A549 treated with CpdA at 1 μM for 4 hours (cell line): ENCODE measurements at places on chromosomes 5 and 9. TPM values are rescaled to one million over a fixed set of nuclear protein-coding genes. Genes with fewer than 3 reads are reported as not detected.

Gene SLC6A19
- total RNA-seq: 0.02 TPM in 1 of 5 replicates, not detected in the others

Gene SPINK6
- 0.26 to 1.4 TPM (median 0.37 TPM) in 5 replicates for total RNA-seq

Gene WDR31
- total RNA-seq: 0.64 to 1.4 TPM (median 1.2 TPM) in 5 replicates

Gene RALGPS1
- 1.3 to 4.0 TPM (median 2.0 TPM) in 5 replicates for total RNA-seq

Gene PDE8B
- 0.82 to 1.7 TPM (median 1.6 TPM) in 5 replicates for total RNA-seq

Gene PTGES
- total RNA-seq: 91.2 to 108 TPM (median 93.1 TPM) in 5 replicates

Gene TTC1
- total RNA-seq: 66.2 to 78.4 TPM (median 67.0 TPM) in 5 replicates

Gene SLC46A2
- not detected in 5 replicates for total RNA-seq

Gene PCDHGC5
- total RNA-seq: 0.05 TPM in 1 of 5 replicates, not detected in the others

Gene AGXT2
- not detected in 5 replicates for total RNA-seq

Gene FCN2
- total RNA-seq: not detected in 5 replicates

Gene DPP7
- total RNA-seq: 71.6 to 131 TPM (median 112 TPM) in 5 replicates

Gene FBP2
- total RNA-seq: not detected in 5 replicates

Gene MBLAC2
- total RNA-seq: 2.0 to 3.0 TPM (median 2.8 TPM) in 5 replicates

Gene ADAMTSL1
- total RNA-seq: 0.07 to 0.18 TPM (median 0.07 TPM) in 3 of 5 replicates, not detected in the others

Gene ADGRV1
- 0.74 to 1.1 TPM (median 0.80 TPM) in 5 replicates for total RNA-seq

Gene IL9
- total RNA-seq: not detected in 5 replicates

Gene MARCOL
- not detected in 5 replicates for total RNA-seq

Gene ARHGEF28
- total RNA-seq: 13.3 to 16.6 TPM (median 14.9 TPM) in 5 replicates

Gene PLPPR1
- total RNA-seq: not detected in 5 replicates

Gene FAXDC2
- 0.02 to 0.33 TPM (median 0.10 TPM) in 5 replicates for total RNA-seq

Gene HSPB3
- total RNA-seq: not detected in 5 replicates

Gene NPDC1
- total RNA-seq: 36.7 to 87.5 TPM (median 78.6 TPM) in 5 replicates

Gene GABRA6
- not detected in 5 replicates for total RNA-seq

Gene CTNND2
- total RNA-seq: not detected in 5 replicates

Gene PRDM9
- total RNA-seq: not detected in 5 replicates

Gene ELOVL7
- total RNA-seq: 9.5 to 13.8 TPM (median 10.9 TPM) in 5 replicates

Gene INSYN2B
- total RNA-seq: 0.61 to 1.2 TPM (median 0.91 TPM) in 5 replicates
